ENCODE measurements at places on chromosomes 13 and 19.

- DNase-seq, result no peak
Measured at GRCh38 chr19:45539459-45539858, 32.2 kb downstream of the VASP start.

GRCh38 chr19:662962-663681, at the start of gene RNF126:
Gene RNF126 (minus strand): TSS chr19:663214. CDS start chr19:663121, 93 bp downstream.
- peak; percentile 90 for DNase-seq

DNA sequence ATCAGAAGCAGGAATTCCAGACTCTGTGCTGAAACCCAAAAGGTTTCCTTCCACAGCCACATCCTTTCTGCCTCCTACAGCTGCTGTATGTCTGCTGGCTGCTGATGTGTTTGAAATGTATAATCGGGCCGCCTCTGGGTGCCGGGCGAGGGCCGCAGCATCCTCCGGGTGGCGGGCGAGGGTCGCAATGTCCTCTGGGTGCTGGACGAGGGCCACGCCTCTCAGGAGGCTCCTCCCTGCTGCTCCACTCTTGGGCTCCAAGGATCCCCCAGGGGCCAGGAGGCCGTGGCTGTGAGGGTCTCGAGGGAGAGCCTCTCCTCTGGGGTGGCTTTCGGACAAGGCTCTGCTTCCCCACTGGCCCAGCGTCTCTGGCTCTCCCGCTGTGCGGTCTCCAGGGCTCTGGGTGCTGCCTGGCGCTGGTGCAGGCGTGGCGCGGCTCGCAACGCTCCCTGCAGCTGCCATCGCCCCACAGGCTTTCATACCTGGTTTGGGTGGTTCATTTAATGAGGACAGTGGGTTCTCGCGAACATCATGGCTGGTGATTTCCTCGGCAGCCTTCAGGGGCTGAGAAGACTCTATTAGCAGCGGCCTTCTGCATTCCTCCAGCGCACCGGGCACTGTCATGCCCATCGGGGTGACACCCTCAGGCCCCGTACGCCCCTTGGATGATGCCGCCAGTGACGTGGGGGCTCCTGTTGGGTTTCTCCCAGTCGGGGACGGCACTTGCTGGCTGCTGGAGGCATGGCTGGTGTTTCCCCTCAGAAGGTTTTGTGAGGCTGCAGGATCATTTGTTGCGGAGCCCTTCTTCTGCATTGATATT, 41.8 kb upstream of the GRTP1 start:
- no peak for DNase-seq

DNA sequence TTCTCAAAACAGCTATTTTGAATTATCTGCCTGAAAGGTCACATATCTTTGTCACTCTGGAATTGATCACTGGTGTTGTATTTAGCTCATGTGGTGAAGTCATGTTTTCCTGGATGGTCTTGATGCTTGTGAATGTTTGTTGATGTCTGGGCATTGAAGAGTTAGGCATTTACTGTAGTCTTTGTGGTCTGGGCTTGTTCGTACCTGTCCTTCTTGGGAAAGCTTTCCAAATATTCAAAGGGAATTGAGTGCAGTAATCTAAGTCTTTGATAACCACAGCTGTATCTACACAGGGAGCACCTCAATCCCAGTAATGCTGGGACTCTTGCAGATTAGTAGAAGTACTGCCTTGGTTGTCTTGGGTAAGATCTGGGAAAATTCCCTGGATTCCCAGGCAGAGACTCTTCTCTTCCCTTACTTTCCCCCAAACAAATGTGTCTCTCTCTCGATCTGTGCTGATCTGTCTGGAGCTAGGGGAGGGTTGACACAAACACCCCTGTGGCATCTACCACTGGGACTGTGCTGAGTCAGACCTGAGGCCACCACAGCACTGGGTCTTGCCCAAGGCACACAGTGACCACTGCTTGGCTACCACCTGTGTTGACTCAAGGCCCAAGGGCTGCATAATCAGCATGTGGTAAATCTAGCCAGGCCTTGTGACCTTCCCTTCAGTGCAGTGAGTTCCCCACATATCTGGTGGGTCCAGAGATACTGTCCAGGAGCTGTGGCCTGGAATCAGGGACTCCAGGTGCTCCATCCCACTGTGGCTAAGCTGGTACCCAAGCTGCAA, 5.5 kb upstream of the CYP4F3 start:
- no peak for DNase-seq

GRCh38 chr13:93183302-93183701, 43.3 kb upstream of the GPC6 start:
- no peak for DNase-seq

GRCh38 chr13:89212186-89212585, 1541.0 kb downstream of the SLITRK5 start:
- no peak for DNase-seq

DNA sequence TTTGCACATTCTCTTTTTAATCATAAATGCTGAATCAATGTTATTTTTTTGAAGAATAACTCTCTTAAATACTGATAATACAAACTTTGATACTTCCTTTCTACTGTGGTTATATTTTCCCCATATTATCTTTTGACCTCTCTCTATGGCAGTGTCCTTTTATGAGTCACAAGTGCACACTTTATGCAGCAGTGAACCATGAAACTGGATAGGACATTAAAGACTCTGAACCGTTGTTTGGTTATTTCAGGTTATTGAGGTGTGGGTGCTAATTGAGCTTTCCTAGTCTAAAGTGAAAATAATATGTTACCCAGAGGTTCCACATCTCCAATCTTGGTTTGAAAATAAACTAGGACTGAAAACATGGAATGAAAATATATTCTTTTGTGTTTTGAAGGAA, 71.4 kb downstream of the DGKH start:
- no peak for DNase-seq

DNA sequence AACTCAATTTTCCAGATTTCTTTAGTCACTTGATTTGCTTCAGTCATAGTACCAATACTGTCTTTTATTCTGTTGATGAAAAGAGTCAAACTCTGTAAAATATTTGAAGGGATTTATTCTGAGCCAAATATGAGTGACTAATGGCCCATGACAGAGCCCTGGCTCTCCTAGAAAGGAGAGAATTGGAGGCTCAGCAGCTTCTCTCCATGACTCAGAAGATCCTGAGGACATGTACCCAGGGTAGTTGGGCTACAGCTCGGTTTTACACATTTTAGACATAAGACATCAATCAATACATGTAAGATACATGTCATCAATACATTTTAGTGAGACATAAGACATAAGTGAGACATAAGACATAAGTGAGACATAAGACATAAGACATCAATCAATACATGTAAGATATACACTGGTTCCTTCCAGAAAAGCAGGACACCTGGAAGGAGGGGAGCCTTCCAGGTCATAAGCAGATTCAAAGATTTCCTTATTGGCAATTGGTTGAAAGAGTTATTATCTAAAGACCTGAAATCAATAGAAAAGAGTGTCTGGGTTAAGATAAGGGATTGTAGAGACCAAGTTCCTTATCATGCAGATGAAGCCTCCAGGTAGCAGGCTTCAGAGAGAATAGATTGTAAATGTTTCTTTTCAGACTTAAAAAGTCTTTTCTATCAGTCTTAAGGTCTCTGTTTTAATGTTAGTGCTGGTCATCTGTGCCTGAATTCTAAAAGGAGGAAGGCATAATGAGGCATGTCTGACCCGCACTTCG, 179.8 kb upstream of the RFC3 start:
- DNase-seq, result no peak

DNA sequence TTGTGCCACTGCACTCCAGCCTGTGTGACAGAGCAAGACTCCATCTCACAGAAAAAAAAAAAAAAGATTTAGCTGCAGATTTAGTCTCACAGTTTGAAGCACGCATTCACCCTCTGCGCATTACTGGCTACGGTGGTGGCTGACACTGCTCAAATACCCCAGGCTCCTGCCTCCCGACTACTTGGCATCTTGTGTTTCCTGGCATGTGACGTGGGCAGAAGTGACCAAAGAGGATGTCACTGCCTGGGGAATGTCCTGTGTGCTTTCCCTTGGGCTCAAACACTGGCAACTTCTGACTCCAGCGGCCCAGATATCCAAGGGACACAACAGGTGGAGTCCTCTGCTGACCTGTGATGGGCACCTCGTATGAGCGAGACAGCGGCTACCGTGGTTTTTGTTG, 24.7 kb upstream of the EIF3G start:
- DNase-seq, result no peak

DNA sequence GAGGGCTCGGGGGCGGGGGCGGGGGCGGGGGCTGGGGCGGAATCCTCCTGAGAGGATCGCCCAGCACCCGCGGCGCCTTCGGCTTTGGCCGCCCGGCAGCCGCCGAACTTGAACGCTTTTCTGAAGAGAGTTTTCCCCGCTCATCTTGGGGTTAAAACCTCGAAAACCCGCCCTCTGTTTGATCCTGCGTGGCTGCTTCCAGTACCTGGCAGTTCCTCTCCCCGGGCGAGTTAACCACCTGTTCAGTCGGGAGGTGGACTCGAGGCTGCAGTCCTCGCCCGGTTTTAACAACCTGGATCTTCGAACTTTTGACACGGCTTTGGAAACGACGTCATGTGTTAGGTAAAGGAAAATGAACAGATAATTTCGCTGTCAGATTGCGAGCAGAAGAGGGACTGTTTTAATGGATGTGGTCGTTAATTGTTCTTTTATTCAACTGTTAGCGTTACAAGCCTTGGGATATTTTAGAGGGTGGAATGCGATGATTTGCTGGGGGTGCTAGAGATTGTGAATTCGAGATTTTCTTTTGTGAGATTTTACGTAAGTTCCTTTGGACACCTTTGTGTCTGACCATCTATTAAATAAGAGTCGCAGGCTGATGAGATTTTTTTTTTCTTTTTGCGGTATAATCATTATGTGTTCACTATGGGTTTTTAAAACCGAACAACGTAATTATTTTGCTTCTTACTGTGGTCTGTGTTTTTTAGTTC, 1.0 kb downstream of the FNDC3A start:
- DNase-seq, result no peak

- no peak for DNase-seq
Measured at GRCh38 chr13:72963762-72964161, 95.0 kb upstream of the KLF5 start.

- DNase-seq, result no peak
Measured at GRCh38 chr13:91523116-91523515, 124.7 kb downstream of the GPC5 start.

DNA sequence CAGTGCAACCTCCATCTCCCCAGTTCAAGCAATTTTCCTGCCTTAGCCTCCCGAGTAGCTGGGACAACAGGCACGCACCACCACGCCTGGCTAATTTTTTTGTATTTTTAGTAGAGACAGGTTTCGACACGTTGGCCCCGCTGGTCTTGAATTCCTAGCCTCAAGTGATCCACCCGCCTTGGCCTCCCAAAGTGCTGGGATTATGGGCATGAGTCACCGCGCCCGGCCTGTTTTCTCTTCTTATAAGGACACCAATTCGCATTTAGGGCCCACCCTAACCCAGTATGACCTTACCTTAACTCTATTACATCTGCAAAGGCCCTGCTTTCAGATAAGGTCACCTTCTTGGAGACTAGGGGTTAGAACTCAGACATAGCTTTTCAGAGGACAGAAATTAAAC, 35.1 kb downstream of the TMEM161A start:
- no peak for DNase-seq

- no peak for DNase-seq
Measured at GRCh38 chr13:37295071-37295470, 189.6 kb upstream of the CSNK1A1L start.

DNA sequence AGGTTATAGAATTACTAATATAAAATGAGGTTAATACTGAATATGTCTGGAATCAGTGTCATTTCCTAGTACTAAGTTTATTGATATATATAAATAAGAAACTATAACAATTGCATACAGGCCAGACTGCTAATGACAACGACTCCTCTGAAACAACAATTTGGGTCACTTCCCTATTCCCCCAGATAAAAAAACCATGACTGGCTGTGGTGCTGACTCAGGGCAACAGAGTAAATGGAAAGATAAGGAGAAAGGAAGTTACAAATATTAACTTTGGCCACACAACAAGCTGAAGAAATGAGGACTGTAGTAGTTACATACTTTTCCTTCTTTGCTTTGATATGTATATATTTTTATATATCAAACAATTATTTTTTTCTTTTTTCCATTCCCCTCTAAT, 263.7 kb upstream of the PCDH9 start:
- no peak for DNase-seq

- no peak for DNase-seq
Measured at GRCh38 chr19:7670150-7670783, 1.4 kb downstream of the RETN start.

GRCh38 chr19:39506944-39507714, 7.8 kb upstream of the SELENOV start:
- DNase-seq, result peak; percentile 44

GRCh38 chr13:29129616-29130015, 309.5 kb downstream of the MTUS2 start:
- no peak for DNase-seq

DNA sequence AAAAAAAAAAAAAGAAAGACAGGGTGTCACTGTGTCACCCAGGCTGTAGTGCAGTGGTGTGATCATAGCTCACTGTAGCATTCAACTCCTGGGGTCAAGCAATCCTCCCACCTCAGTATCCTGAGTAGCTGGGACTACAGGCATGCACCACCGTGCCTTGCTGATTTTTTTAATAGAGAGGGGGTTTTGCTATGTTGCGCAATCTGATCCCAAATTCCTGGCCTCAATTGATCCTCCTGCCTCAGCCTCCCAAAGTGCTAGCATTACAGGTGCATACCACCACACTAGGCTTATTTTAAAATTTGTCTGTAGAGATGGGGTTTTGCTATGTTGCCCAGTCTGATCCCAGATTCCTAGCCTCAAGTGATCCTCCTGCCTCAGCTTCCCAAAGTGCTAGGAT, 159.3 kb downstream of the PTPRS start:
- DNase-seq, result no peak

- no peak for DNase-seq
Measured at GRCh38 chr13:91594061-91594460, 195.6 kb downstream of the GPC5 start.

- DNase-seq, result peak; percentile 45
Measured at GRCh38 chr13:113110048-113110851, 4.7 kb downstream of the F7 start.

- DNase-seq, result no peak
Measured at GRCh38 chr19:7718668-7719067, 13.2 kb downstream of the CLEC4G start.

DNA sequence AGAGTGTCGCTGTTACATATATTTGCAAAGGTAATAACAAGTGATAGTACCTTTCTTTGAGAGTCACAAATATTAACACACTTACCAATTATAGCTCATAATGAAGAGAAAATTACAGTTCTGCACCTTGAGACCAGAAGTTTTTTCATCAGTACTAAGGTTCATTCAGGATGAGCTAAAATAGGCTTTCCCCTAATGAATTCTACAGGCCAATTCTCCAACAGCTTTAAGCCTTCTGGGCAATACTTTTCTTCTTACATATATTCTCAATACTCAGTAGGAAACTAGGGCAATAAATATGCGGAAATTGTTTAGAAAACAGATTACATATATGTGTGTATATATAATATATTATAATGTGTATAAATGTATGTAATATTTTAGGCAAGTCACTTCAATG, 2672.8 kb upstream of the PCDH20 start:
- DNase-seq, result no peak
